ENCODE measurements at places on chromosomes 3 and 15.
A peak's percentile ranks its signal among the peaks of the same experiment; 100 is the strongest.

- peak; percentile 23 for DNase-seq
These were observed 495 bp downstream of the CDC25A start for GRCh38 chr3:48187579-48188265.

DNA sequence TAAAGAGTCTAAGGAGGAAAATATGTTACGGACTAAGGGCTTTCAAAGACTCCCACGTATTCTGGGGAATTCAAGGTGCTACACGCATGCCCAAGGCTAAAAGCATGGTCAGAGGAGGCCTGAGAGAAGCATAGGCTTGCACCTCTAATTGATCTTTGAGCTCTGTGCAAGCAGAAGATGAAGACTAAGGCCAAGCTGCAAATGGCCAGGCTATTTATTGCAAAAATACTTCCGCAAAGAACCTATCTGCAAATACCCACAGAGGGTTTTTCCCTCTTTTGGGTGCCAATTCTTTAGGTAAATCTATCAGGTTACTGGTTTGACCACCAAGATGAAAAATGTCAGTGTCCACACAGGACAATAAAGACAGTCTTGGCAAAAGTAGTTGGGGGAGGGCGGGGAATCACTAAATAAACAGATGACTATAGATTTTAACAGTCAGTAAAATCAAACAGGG lies 119.5 kb downstream of the STAG1 start:
- DNase-seq = no peak

- DNase-seq = no peak
These were observed 103.6 kb downstream of the ECT2 start for GRCh38 chr3:172853921-172854666.

DNA sequence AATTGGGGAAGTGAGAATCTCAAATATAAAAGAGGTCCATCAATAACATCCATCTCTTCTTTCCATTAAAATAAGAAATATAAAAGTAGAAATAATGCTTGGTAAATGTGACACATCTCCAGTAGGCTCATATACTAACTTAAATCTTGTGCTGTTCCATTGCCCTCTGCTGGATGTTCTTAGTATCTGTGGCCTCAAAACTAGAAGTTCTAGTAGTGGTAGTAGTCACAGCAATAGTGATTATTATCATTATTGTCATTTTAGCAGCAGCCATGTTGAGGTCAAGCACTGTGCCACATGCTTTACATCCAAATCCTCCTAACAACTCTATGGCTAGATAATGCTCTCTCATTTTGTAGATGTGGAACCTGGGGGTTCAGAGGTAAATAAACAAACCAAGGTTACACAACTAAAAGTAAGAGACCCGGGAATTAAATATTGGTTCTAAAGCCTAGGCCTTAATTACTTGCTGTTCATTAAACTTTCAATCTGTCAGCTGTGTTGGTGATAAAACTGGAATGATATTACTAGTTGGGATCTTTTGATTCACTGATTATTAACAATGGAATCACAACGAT lies 20.2 kb upstream of the BTLA start:
- no peak for DNase-seq

- DNase-seq = no peak
These were observed 49.9 kb downstream of the ZNF621 start for GRCh38 chr3:40574661-40575060.

- no peak for DNase-seq
These were observed 33.7 kb upstream of the CD47 start for GRCh38 chr3:108124337-108125152.

DNA sequence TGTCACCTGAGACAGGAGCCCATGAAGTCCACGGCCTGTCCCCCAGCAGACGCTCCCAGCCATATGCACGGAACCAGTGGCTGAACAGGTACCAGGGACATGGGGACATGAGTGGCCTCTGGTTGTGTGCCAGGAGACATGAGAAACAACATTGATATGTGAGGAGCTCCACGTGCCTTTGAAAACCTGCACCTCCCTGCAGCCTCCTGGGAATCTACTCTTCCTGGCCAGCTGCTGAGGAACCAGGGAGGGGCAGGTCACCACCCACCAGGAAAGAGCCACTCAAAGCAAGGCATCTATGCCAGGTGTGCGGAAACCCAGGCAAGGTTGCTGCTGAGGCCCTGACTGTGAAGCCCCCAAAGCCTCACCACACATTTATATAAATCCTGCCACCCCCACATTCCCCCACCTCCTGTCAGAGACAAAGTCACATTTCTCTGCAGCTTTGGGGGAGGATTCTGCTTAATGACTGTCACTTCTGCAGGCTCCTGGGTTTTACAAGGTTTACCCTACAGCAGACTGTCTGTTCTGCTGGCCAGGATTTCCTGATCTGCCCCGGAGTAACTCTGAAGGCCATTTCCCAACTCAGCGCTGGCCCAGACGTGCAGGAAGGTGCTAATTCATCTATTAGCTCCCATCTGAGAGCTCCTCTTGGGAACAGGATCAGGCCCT lies 110.8 kb downstream of the ADCY5 start:
- DNase-seq = no peak

DNA sequence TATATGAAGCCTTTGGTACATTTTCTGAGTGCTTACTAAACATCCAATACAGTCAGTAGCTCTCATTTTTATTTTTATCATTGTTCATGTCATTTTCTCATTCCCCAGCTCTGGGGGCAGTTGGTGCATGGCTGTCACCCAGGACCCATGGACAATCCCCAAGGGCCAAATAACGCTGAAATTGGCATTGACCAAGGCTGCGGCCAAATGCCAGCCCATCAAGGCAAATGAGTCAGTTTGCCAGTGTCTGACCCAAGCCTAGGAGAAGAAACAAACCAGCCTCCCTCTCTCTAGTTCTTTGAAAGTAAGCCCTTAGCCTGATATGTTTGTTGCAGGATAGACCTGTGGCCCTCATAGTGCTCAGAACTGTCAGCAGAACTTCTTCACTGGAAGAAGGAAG lies 219.2 kb downstream of the THSD4 start:
- DNase-seq = no peak

GRCh38 chr3:38648659-38649499 lies 608 bp downstream of the SCN5A start:
- no peak for DNase-seq

GRCh38 chr3:19527746-19528145 lies 379.4 kb downstream of the KCNH8 start:
- DNase-seq = no peak

GRCh38 chr3:137990427-137990826 lies 19.5 kb upstream of the CLDN18 start:
- DNase-seq = no peak

- no peak for DNase-seq
These were observed 49.2 kb upstream of the LRRFIP2 start for GRCh38 chr3:37223576-37223975.

GRCh38 chr3:119989981-119990655 lies 104.1 kb downstream of the GSK3B start:
- DNase-seq = no peak

DNA sequence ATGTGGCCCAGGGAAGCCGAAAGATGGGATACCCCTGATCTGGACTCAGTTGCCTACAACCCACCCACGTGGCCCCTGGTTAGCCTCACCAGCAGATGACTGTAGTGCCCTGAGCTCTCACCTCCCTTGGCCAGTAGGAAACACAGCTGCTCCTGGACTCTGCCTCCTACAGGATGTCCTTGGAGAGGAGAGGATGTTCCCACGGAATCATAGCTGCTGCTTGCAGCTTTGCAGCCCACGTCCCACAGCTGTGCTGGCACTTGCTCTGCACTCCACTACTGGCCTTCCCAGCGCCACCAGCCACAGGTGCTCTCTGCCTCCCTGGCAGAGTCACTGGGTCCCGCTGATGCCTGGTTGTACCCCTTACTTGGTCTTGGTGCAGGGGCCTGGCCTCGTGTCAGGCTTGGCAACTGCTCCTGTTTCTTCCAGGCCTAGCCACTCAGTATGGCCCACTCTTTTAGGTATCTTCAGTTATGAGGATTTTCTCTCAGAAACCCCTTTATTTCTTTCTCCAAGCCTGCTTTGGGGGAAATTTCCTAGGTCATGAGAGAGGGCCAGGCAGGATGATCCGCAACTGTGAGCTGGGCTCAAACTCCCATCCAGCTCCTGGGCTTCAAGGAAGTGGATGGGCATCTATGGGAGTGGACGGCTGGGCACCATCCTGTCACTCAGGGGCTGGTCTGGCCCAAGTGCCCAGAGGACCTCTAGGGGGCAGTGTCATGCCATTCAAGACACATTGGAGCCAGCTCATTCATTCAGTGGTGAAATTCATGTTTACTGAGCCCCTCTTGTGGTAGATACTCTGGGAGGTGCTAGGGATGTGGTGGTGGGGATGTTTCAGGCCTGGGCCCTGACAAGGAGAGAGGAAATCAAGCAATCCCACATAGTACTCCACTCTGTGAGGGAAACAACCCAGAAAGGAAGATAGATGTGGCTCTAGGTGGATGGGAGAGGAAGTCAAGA lies 16.2 kb upstream of the VILL start:
- DNase-seq = no peak

DNA sequence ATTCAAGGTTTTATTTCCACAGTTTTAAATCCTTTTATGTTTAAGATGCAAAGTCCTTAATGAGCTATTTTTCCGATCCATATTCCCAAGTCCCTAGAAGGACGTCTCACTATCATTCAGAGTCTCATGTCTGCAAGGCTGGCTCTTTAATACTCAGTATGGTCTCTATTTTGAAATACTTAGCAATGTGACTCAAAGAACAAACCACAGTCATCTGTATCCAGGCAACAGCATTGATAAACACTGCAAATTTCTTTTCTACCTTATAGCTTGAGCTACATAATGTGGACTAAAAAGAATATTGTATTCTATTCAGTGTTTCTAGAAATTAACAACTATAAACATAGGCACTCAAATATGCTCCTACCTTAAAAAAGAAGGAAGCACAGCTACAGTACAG lies 588.3 kb upstream of the NAALADL2 start:
- no peak for DNase-seq

GRCh38 chr3:135155228-135155627 lies 360.2 kb downstream of the EPHB1 start:
- no peak for DNase-seq

- no peak for DNase-seq
These were observed 53.1 kb downstream of the TGFBR2 start for GRCh38 chr3:30659270-30660130.

DNA sequence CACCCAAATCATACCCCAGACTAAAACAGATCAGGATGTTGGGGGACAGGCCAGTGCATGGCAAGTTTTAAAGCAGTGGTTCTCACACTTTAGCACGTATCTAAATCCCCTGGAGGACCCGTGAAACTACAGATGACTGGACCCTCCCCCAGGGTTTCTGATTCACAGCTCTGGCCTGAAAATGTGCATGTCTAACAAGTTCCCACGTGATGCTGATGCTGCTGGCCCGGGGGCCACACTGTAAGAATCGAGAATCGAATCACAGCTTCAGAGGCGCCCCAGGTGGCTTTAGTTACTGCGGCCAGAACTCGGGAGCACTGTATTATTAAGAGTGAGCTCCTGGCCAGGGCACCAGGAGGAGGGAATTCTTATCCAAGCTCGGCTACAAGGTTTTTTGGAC lies 11.6 kb downstream of the ADAMTS17 start:
- no peak for DNase-seq

- no peak for DNase-seq
These were observed 129.0 kb downstream of the ERC2 start for GRCh38 chr3:56339244-56339643.

DNA sequence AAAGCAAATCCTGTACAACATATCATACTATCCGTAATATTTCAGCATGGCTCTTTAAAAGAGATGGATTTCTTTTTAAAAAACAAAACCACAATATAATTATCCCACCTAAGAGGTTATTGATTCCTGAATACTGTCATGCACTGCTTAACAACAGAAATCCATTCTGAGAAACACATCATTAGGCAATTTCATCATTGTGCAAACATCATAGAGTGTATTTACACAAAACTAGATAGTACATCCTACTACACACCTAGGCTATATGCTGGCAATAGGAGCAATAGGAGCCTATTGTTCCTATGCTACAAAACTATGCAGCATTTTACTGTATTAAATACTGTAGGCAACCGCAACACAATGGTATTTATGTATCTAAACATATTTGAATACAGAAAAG lies 242.0 kb downstream of the NEK10 start:
- no peak for DNase-seq

DNA sequence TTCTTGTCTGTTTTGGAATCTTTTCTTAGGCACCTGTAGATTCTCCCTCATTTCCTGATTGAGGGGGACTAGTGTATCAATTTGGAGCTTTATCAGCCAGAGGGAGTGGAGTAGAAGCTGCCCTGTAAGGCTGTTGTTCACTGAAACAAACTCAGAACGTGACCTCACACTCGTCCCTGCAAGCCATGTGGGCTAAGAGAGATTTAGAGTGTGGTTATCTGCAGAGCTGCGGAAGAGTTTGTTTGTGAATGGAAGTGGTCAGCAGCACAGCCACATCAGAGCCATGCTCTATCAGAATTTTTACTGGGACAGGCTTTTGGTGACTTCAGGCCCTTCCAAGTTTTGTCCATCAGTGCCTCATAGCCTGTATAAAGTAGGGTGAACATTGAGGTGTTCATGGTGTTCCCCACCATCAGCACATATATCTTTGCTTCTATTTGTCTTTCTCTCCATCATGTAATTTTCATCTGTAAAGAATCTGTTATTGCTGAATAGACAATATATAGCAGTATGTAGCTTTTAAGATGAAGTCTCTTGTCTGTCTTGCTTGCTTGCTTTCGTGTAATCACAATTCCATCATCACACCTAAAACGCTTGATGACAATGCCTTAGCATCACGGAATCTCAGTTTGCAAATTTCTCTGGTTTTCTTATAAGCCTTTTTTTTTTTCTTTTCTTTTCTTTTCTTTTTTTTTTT lies 37.0 kb downstream of the LARS2 start:
- DNase-seq = no peak

DNA sequence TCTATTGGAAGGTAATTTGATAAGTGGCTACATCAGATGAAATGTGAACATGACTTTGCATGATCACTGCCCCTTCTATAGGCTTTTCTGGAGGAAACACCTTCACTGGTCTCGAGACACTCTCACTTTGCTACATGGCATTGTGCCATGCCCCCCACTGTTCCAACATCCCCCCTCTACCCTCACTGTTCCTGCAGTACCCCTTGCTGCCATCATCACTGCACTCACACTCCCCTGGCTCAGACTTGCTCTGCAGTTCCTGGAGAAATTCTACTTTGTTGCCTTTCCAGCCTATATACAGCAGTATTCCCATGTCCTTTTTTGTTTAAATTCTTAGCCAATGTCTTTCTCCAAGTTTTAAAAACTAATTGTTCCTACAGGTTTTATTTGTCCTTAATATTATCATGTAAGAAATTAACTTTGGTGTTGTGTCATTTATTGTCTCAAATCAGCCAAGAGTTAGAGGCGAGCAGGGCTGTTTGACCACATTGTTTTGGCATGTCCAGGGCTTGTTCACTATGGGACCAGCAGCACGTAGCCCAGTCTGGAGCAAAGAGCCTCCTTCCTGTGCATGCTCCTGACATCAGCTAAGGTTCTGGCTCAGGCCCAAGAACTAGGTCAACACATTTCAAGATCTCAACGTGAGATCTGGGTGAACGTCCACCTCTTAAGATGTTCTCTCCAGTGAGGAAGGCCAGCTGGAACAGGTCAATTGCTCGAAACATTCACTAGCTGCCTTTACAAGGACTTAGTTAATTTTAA lies 246.4 kb downstream of the SLC9A9 start:
- DNase-seq = no peak

Measured in uterus (tissue), 4 donors.